ENCODE measurements at places on chromosomes 5 and 9.

- no peak for DNase-seq
These were observed 1071.9 kb upstream of the ARRDC3 start for GRCh38 chr5:92455011-92455410.

GRCh38 chr9:23215688-23216087 lies 610.4 kb downstream of the ELAVL2 start:
- DNase-seq: no peak

GRCh38 chr5:138459311-138459933 lies 5.9 kb upstream of the EGR1 start:
- no peak for DNase-seq

- DNase-seq: no peak
These were observed 145.1 kb upstream of the SMIM23 start for GRCh38 chr5:171640480-171640879.

- no peak for DNase-seq
These were observed 372.1 kb upstream of the C9orf72 start for GRCh38 chr9:27945386-27945785.

DNA sequence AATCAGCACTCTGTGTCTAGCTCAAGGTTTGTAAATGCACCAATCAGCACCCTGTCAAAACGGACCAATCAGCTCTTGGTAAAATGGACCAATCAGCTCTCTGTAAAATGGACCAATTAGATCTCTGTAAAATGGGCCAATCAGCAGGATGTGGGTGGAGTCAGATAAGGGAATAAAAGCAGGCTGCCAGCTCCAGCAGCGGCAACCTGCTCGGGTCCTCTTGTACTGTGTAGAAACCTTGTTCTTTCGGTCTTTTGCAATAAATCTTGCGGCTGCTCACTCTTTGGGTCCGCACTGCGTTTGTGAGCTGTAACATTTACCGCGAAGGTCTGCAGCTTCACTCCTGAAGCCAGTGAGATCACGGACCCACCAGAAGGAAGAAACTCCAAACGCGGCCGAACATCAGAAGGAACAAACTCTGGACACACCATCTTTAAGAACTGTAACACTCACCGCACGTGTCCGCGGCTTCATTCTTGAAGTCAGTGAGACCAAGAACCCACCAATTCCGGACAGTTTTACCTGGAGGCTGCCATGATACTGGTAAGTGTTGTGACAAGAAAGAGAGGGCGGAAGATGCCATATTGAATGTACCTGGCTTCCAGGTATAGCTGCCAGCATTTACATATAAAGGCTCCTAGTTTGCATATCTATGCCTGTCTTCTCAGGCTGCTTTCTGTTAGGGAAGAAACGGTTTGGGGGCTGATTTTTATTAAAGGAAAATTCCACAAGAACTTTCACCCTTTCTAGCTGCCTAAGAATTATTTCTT lies 758.5 kb upstream of the CTNND2 start:
- no peak for DNase-seq

GRCh38 chr5:123496892-123497291 lies 15.1 kb upstream of the CSNK1G3 start:
- DNase-seq: no peak

DNA sequence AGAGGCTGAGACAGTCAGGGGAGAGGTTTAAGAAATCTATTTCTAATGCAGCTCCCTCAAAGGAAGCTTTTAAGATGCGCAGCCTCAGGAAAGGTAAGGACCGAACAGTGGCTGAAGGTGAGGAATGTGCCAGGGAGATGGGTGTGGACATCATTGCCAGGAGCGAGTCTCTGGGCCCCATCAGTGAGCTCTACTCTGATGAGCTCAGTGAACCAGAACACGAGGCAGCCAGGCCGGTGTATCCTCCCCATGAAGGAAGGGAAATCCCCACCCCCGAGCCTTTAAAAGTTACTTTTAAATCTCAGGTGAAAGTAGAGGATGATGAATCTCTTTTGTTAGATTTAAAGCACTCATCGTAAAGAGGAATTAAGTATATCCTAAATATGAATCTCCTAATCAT lies 8.2 kb downstream of the CAVIN4 start:
- no peak for DNase-seq

GRCh38 chr9:135416664-135417290 lies 62.8 kb upstream of the PPP1R26 start:
- DNase-seq: no peak

GRCh38 chr9:116662646-116663310 lies 24.3 kb upstream of the TRIM32 start:
- no peak for DNase-seq

Measured in SK-N-DZ (cell line).